ENCODE measurements at places on chromosomes 7 and 10.

GRCh38 chr10:8069108-8069507 lies 14.6 kb downstream of the GATA3 start:
- DNase-seq: no peak

GRCh38 chr10:31602541-31603234 lies 283.7 kb downstream of the ZEB1 start:
- DNase-seq: peak; percentile 70

DNA sequence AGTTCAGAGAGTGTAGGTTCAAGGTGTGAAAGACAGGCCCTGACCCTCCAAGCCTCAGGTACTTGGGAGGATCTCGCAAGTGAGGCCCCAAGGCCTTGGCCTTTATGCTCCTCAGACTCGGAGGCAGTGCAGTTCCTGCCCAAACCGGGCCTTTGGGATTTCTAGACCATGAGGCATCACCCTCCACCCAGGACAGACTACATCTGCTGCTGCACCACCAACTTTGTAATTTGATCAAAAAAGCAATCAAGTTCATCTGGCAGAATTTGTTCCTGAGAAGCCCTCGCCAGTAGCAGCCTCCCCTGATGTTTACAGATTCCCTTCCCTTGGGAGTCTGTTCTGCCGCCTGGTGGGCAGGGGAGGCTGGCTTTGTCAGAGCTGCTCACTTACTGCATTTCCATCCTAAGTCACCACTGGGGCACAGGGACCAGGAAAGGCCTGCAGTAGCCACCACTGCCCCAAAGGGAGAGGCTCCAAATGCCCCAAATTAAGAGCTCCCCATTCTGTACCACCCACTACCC lies 2.1 kb downstream of the CAMK2G start:
- DNase-seq: no peak

- DNase-seq: no peak
Measured at GRCh38 chr7:80208700-80209099, 74.1 kb downstream of the GNAI1 start.

GRCh38 chr7:1675036-1675671 lies 5.1 kb downstream of the ELFN1 start:
- DNase-seq: peak; percentile 9

DNA sequence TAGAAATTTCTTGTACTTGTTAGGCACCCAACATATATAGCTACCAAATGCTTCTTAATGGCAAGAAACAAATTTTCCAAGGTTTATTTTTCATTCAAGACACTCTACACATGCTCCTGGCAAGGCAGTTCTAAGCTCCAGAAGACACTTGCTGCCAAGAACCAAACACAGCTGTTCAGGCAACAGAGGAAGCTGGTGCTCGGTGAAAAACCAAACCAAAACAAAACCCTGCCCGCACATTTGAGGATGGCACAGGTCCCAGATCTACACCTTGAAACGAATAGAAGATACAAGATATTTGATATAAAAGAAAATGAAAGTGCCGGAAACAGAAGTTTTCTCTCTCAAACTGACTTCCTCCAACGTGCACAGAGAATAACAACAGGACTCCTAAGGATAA lies 4.9 kb upstream of the DNTT start:
- peak; percentile 33 for DNase-seq

DNA sequence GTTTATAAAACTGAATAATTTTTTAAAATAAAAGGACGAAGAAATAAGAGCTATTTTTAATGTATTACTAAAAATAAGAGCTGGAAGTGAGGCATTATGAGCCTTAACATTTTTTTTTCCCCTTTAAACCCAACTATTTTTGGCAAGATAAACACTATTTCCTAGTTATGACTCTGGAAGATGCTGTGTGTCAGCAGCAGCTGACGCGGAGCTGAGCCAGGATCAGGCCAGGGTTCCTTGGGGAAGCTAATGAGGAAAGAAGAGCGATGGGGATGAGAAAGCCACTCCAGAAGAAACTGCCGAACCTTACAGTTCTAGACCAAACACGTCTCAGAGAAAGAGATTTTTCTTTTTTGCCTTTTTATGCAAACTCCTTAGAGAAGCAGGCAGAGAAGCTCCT lies 85.9 kb downstream of the USP6NL start:
- DNase-seq: no peak

DNA sequence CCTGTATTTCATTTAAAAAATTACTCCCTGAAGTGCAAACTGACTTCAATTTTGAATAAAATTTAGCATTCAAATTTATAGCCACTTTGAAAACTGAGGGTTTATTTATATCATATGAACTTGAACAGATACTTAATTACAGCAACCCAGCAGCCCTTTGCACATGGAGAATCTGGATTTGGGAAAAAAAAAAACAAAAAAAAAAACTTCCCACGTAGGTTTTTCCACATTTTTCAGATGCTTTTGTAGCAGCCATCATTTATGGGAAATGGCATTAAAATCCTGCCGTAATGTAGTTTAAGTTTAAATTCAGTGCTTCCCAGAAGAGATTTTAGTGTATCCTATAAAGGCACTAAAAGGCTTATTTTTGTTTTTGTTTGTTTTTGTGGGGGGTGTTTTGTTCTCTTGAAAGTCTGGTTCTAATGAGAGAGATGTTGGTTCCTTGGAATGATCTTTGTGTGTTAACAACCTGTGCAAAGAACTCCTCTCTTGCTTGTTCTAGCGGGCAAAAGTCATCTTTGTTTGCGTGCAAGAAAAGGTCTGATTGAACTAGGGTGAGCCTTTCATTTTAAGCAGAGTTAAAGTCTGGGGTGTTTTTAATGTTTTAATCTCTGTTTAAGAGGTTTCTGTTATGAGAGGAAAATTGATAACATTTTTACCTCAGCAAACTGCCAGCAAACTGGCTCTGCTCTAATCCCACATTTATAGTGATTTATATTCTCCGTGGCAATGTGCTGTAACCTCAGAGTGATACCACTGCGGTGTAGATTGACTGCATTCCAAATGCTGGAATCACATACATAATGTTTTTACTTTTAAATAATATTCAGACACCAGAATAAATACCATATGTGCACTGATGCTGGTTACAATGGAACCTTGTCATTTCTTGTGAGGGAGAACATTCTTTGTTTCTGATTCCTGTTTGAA lies 105.5 kb downstream of the WNT2 start:
- no peak for DNase-seq

- peak; percentile 33 for DNase-seq
Measured at GRCh38 chr7:30142710-30143109, 7.9 kb downstream of the MTURN start.

GRCh38 chr7:65966146-65966545 lies 15.9 kb downstream of the GUSB start:
- DNase-seq: no peak

GRCh38 chr10:43043342-43043772 lies 33.5 kb upstream of the RET start:
- DNase-seq: no peak

- no peak for DNase-seq
Measured at GRCh38 chr10:44828508-44829142, 82.5 kb upstream of the TMEM72 start.

- DNase-seq: no peak
Measured at GRCh38 chr7:19116121-19117090, 1.0 kb downstream of the TWIST1 start.

DNA sequence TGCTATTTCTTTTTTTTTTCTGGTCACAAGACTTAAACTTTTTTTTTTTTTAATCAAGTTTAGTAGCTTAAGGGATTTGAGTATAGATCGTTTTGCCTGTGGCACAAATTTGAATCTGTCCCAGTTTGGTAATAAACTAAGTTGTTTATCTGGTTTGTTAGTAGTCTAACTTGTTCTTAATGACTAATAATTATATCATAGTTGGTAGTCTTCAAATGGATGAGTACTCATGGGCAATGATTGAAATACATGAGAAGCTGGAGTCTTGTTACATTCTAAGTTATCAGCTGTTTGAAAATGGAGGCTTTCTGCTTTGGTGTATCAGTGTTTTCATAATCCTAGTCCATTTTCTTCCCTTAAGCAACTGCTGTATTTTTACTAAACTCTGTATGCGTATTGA lies 12.3 kb downstream of the BTAF1 start:
- no peak for DNase-seq

- DNase-seq: no peak
Measured at GRCh38 chr7:94272821-94273583, 121.7 kb upstream of the COL1A2 start.

- no peak for DNase-seq
Measured at GRCh38 chr10:110897184-110897583, 21.8 kb downstream of the BBIP1 start.

- DNase-seq: no peak
Measured at GRCh38 chr7:25029075-25029474, 49.1 kb upstream of the OSBPL3 start.

- DNase-seq: no peak
Measured at GRCh38 chr10:110510086-110510485, 12.4 kb downstream of the DUSP5 start.

- no peak for DNase-seq
Measured at GRCh38 chr10:114584419-114584818, 73.7 kb downstream of the ABLIM1 start.

DNA sequence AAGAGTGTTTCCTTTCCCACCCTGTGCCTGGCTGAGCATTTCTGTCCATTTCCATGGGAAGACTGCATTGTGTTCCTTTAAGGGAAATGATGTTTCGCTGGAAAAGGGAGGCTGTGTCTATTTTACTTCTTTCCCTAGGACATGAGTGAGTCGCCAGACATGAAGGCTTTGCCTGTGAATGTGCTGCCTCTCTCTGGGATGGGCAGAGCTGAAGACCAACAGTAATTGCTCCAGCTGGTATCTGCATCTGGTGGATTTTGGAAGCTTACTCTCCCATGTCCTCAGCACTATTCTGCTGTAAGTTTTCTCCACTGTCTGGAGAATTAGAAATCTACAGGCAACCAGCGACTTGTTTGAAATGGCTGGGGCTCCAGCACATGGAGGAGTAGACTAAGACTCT lies 264.6 kb upstream of the BMPER start:
- DNase-seq: no peak

GRCh38 chr7:123004931-123005330 lies 9.4 kb upstream of the TAS2R16 start:
- no peak for DNase-seq

GRCh38 chr10:20300735-20301134 lies 484.5 kb downstream of the PLXDC2 start:
- no peak for DNase-seq

GRCh38 chr10:118971876-118972275 lies 57.6 kb upstream of the NANOS1 start:
- no peak for DNase-seq

GRCh38 chr7:118311121-118311836 lies 86.8 kb downstream of the ANKRD7 start:
- DNase-seq: no peak

DNA sequence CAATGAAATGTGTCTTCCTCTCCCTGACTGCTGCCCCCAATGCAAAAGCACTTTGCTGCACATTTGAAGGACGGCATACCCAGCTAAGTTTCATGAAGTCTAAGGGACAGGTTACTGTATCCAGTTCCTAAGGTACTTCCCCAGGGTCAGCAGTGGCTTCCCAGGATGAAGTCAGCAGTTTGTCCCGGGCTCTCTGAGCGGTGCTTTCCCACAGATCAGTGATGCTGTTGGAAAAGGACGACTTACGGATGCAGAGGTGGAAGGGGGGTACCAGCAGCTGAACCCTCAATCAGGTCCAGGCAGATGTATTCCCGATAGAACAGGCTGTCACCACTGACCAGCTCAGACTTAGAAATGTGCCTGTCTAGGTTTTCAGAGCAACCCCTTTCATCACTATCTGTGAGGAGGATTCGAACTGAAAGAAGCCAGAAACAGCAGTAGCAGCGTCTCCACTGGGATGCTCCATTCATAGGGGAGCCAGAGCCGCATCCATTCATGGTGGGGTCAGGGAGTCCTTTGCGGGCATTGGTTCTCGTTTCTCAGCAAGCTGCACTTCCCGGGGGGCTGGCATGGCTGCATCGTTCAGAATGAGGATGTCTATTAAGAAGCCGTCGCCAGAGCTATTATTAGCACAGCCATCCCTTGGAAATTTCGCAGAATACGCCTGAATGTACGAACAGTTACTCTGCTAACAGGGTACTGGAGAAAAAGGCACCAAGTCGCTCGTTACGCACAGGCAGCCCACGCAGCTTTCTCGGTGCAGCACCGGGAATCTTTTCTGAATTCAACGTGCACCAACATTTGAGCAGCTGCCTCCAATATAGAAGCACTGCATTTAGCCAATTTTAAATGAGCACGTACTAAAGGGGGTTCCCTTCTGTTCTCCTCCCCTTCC lies 303.7 kb downstream of the PRPF18 start:
- no peak for DNase-seq

GRCh38 chr7:542713-543500 lies 23.3 kb upstream of the PDGFA start:
- no peak for DNase-seq

DNA sequence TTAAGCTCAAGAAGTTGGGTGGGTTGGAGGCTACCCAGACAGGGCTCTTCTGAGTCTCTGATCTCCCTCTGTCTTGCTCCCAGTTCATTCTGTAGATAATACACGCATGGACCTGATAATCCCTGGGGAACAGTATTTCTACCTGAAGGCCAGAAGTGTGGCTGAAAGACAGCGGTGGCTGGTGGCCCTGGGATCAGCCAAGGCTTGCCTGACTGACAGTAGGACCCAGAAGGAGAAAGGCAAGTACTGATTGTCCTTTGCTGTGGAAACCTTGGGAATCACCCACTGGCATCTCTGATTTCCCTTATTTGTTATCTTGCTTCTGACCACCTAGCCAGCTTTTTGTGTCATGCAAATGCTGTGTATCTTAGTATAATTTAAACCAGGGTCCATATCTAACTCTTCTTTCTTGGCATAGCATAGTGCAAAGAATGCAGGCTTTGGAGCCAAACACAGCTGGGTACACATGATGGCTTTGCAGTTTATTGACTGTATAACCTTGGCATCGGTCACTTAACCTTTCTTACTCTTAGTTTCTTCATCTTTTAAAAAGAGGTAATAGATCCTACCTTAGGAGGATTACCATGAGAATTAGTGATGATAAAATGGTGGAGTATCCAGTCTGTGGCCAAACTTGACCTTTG lies 18.0 kb downstream of the PLEKHA8 start:
- DNase-seq: peak; percentile 32

- peak; percentile 43 for DNase-seq
Measured at GRCh38 chr7:45089341-45089891, 647 bp upstream of the NACAD start.

DNA sequence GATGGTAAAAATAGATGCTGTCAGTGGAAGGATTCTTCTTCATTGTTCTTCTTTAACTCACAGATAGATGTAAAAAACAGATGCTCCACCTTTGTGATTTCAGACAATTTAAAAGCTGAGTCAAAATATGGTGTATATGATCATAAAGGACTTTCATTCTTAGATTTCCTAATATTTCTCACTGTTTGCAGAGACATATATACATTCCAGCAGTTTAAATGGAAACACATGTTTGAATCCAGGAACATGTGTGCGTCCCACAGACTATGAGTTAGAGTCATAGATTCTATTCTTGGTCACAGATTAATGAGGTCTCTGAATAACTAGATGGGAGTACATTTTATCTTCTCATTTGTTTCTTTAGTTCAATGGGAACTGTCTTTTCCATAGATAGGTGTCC lies 109.6 kb downstream of the BICC1 start:
- no peak for DNase-seq

DNA sequence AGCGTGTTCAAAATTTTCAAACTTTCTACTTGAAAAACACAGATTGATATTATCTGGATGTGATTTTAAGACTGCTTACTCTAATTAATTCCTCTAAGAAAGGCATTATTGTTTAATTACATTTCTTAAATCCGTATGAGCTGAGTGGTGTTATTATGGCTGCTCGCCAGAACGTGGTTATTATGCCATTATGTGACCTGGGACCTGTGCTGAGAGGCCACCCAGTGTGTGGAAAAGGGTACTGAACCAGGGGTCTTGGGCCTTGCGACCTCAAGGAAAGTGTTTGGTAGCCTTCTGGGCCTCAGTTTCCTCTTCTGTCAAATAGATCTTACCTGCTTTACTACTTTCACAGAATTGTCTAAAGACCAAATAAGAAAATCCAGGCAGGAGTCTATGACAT lies 15.4 kb downstream of the LGI1 start:
- DNase-seq: no peak

Measured in body of pancreas (tissue), 4 donors.